ENCODE measurements at places on chromosomes 12 and 14.

- DNase-seq, result no peak
Observed at GRCh38 chr12:113565368-113565767, 93.7 kb upstream of the LHX5 start.

- no peak for DNase-seq
Observed at GRCh38 chr12:103036581-103037214, 79.2 kb downstream of the ASCL1 start.

- no peak for DNase-seq
Observed at GRCh38 chr12:23133471-23133870, 508.5 kb downstream of the ETNK1 start.

GRCh38 chr12:232731-233614 lies 19.0 kb upstream of the SLC6A12 start:
- DNase-seq, result no peak

GRCh38 chr12:67884596-67884995 lies 104.7 kb upstream of the IFNG-AS1 start:
- no peak for DNase-seq

DNA sequence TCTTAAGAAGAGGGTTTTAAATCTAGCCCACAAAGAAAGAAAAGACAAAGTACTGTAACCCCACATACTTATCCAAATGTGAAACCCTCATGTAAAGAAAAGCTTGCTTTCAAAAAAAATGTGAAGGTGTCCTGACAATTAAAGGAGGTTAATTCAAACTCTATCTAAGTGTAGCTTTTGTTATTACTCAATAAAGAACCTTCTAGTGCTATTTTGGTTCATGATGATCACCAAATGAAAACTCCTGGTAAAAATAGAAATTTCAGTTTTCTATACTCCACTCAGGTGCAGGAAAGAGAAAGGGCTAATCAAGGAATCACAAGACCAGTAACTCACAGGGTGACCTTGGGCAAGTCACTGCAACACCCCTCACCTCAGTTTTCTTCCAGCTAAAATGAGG lies 1.6 kb downstream of the STAB2 start:
- DNase-seq, result no peak

GRCh38 chr12:47317175-47317915 lies 237.6 kb upstream of the AMIGO2 start:
- DNase-seq, result peak; percentile 23

DNA sequence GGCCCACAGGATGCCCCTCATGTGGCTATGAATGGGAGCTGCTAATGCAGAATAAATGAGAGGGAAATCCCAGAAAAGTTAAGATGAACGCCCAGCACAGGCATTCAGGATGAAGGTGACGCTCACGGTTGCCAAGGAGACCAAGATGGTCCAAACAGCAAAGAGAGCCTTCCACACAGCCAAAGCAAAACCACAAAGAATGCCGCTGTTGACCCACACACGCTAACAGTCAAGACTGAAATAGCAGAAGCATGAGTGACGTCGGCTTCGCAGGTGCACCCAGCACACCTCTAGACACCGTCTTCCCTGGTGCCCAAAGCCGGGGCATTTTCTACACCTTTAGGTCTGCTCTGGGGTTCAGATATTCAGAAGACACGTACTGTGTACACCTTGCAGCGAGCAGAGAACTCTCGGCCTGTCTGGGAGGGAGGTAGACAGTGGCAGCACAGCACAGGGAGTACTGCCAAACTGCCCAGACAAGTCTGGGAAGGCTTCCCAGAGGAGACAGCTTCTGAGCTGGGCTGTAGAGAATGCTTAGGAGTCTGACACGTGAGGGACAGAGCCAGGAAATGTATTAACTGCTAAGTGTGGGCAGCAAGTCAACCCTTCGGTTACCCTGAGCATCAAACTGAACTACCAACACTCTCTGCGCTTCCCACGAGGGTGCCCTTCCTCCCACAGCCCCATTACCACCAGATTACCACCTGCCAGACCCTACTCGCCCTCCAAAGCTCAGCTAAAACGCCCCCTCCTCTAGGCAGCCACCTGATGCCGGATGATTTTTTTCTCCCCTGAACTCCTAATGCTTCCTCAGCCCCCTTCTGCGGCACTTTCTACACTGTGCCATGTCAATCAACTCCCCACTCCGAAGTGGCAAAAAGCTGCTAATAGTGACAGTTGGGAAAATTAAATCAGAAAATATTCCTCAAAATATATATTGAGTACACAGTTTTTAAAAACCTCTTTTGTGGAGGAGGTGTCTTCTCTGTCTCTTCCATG lies 50.1 kb downstream of the CCDC88C start:
- DNase-seq, result peak; percentile 79

- no peak for DNase-seq
Observed at GRCh38 chr12:74415633-74416032, 122.0 kb upstream of the ATXN7L3B start.

- no peak for DNase-seq
Observed at GRCh38 chr12:112294793-112295192, 87.4 kb downstream of the HECTD4 start.
